Kidney epithelial cell (primary cell): ENCODE measurements at places on chromosomes 5 and 9. TPM values are rescaled to one million over a fixed set of nuclear protein-coding genes. Genes with fewer than 3 reads are reported as not detected.

DNA sequence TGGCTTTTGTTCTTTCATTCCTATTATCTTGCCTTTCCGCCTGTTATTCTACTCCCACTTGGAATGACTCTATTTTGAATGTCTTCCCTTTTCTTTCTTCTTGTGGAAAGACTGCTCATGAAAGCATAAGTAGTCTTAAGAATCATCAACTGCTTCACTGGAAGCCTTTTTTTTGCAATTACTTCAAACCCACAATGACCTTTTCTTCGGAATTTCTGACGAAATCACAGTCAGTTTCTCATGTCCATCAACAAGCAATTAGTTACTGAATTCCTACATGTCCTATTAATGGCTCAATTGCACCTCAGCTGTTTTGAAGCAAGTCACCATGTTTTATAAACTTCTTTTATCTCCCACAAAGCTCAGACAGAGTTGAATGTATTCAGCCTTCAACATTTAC lies 196.2 kb downstream of the TARS1 start:
- no peak for DNase-seq

DIPK1B gene
- 17.1 and 27.0 TPM in 2 replicates for total RNA-seq

DNA sequence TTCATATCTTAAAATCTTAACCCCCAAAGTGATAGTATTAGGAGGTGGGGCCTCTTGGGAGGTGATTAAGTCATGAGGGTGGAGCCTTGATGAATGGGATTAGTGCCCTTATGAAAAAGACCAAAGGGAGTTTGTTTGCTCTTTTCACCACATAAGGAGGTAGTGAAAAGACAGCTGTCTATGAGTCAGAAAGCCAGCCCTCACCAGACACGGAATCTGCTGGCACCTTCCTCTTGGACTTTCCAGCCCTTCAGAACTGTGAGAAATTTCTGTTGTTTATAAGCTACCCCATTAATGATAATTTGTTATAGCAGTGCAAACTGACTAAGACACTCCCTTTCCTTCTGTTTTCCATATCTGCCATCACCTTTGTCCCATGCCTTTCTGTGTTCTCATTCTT lies 20.8 kb downstream of the IFNB1 start:
- DNase-seq, result peak; percentile 14

DNA sequence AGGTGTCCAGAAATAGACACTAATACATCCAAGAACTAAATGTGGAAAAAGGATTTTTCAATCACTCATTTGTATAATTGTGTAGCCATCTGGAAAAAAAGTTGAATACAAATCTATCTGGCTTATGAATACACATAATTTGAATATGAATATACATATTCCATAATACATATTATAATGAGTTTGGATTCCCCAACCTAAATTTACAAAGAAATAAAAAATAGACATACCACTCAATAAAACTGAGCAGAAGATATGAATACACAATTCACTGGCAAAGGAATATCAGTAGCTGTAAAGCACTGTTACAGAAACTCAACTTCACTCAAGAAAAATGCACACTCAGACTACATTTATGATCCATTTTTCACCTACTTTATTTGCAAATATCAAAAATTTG lies 121.9 kb upstream of the EDIL3 start:
- no peak for DNase-seq

DAPK1 gene
- total RNA-seq, result 23.5 and 25.2 TPM in 2 replicates

DNA sequence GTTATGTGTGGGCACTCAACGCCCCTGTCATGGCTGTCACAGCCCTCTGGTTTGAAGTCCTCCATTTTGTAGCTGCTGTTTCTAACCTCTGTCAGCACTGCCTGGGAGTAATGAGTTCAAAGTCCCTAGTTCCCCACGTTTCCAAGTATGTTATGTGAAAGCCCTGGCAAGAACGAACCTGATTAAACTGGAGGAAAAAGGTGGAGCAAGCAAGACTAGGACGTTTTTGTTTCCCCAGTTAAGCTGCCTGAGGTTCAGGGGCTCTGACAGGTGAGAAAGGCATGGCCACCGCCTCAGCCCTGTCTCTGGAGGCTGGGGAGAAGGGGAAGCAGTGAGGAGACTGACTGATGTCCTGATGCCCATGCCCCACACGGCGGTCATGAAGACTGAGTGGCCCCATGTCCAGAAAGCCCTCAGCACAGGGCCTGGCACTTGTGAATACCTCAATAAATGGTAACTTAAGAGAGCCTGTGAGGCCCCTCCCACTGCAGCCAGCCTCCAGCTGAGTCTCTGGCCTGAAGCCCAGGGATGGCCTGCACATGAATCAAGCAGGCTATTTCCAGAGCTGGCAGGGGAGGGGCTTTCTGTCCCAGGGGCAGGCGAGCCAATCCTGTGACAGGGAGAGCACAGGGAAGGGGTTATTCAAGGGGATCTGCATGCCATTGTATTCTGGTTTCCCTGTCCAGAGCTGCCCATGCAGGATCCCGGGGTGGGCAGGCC lies 61.8 kb downstream of the PFDN1 start:
- peak; percentile 78 for DNase-seq

SPATA31A3 gene
- total RNA-seq, result not detected in 2 replicates

DNA sequence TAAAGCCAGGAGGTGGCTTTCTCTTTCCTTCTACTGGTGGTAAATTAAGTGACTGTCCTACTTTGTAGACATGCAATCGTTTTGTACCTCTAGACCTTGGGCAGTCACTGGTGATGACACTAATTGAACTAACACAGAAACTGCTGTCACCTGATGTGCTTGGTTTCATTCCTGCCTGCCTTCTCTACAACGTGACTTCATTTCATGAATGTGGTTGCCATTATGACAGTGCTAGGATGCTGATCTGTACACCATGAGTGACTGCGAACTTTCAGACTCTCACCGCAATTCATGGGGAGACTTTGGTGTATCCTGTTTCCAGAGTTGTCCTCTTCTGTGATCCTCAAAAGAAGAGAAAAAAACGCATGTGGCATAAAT lies 47.5 kb downstream of the UBE2QL1 start:
- DNase-seq, result no peak

TCERG1 gene
- total RNA-seq, result 50.1 and 55.0 TPM in 2 replicates

DNA sequence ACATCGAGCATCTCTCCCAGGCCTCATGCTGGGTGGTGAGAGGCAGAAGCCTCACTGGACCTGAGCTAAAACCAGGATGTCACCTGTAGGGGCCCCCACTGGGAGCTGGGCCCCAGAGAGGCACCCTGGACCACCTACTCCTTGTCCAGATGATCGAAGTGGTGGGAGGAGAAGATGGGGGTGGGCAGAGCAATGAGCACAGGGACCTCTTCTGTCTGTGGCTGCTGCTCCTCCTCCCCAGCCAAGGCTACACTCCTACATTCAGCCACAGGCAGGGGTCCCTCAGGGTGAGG lies 227.5 kb downstream of the CACNA1B start:
- DNase-seq, result no peak

- no peak for DNase-seq
Observed at GRCh38 chr9:111762556-111762955, 32.2 kb downstream of the SHOC1 start.

GRCh38 chr9:70613024-70613768 lies 198.7 kb upstream of the KLF9 start:
- DNase-seq, result no peak

DNA sequence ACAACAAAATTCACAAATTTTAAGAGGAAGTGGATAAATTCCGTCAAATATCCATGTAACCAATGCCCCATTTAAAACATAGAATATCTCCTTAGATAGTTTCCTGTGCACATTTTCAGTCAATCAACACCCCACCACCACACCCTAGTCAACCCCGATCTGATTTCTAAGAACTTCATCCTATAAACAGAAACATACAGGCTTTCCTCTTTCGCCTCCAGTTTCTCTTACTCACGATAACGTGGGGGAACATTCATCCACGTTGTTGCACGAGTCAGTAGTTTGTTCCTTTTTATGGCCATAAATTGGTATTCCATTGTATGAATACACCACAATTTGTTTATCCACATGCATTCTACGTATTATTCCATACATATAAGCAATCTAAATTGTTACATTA lies 35.6 kb upstream of the TRIO start:
- no peak for DNase-seq

- no peak for DNase-seq
Observed at GRCh38 chr5:103511554-103511885, 51.1 kb downstream of the NUDT12 start.

- no peak for DNase-seq
Observed at GRCh38 chr5:83531661-83532060, 60.1 kb downstream of the VCAN start.

DNA sequence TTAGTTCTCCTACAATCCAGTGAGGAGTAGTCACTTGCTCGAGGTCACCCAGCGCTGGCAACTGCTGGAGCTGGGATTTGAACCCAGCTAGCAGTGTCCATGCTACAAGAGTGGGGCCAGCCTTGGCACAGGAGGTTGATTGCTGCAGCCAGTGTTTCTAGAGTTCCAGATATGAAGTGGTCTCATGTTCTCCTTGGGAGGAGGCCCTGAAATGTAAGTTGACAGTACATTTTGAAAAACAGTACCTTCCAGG lies 802 bp downstream of the CCDC107 start:
- DNase-seq, result no peak
